ENCODE measurements at places on chromosomes 5 and 9. TPM values are rescaled to one million over a fixed set of nuclear protein-coding genes. Genes with fewer than 3 reads are reported as not detected.

GRCh38 chr9:20382460-20383071 lies 239.7 kb downstream of the MLLT3 start:
- no peak for DNase-seq

GRCh38 chr9:75504721-75505120 lies 385.8 kb upstream of the PCSK5 start:
- no peak for DNase-seq

GRCh38 chr5:126383776-126384175 lies 39.4 kb upstream of the GRAMD2B start:
- DNase-seq: no peak

DNA sequence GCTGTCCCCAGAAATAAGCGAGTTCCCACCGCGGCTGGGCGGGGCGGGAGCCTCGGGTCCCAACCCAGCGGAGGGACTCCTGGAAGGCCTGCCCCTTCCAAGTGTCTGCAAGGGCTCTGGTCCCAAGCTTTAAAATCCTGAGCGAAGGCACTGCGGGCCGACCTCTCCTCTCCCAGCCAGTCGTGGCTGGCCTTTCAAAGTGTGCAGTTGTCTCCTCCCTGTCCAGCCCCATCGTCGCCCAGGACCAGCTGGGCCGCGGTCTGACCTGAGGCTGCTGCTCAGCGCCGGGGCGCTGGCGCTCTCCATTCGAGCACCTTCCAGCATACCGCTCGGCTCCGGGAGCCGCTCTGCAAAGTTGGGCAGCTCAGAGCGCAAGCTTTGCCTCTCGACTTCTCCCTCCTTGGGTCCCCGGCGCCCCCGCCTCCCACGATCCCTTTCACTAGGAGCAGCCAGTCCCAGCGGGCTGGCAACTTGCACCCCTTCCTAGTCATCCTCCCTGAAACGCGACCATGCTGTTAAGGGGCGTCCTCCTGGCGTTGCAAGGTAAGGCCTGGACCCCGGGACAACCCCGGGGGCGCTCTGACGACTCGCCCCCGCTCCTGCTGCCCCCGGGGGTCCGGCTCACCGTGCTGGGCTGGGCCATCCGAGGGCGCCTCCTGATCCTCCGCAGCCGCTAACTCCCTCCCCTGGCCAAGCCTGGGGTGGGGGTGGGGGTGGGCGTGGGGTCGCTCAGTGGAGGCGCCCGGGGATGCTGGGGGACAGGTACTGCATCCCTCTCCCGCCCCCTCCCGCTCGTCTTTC lies at the start of gene MAMDC2:
MAMDC2 (plus strand) TSS at position 160 of the 801 bp plus-strand sequence; CDS start at position 510, 350 bp downstream.
- peak; percentile 47 for DNase-seq

- no peak for DNase-seq
Measured at GRCh38 chr9:74122661-74123060, 374.5 kb upstream of the RORB start.

The ELOVL7 gene
- total RNA-seq: 0.89 TPM
